Stimulated activated naive CD8-positive, alpha-beta T cell treated with anti-CD3 and anti-CD28 coated beads, Interleukin-15, Interleukin-2, amounts not matched to agents 100 U/mL and 50 U/mL, for 24 hours (primary cell): ENCODE measurements at places on chromosomes 12 and 14.

- no peak for DNase-seq
Observed at GRCh38 chr12:77060136-77060882, 5.1 kb downstream of the E2F7 start.

DNA sequence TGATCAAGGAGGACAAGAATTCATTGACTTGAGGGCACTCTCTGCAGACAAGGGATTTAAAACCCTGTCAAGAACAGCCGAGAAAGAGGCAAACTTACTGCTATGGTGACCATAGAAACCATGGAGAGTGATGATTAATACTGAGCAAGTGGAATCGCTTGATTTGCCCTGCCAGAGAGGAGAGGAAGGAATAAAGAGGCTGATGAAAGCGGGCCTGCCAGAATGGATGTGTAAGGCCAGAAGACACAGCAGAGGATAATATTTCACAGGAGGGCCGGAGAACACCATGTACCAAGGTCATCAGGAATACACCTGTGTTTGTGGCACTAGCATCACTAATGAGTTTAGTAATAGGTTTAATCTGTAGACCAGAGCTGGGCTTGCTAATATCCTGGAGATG is 221.8 kb upstream of the DCN start:
- DNase-seq, result no peak

DNA sequence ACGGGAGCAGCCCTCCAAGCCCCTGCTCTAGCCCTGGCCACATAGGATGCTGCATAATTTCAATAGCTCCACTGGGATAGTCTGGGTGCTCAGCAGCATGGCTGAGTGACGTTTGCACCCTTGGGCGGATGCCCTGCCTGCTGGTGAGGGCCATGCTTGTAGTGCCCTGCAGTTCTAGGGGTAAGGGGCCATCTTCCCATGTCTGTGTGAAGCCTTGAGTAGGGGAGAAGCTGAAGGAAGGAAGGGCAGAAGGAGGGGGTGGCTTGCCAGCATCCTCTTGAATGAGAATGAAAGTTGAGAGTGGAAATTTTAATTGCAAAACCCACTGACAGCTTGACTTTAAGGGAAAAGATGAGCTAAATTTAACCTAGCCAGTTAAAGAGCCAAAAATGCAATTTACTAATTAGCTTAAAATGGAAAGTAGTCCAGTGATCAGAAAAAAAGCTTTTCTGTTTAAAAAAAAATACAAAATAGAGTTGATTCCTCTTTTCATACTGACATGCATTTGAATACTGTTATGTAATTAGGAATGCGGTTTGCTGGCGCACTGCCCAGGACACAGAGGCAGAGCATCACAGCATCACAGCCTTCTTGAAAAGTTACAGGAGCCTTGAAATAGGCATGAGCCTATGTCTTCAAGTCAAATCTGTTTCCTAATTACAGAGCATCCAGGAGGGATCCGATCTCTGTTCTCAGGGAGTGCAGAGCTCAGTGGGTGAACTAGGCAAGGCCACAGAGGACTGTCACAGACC is 18.5 kb upstream of the EML1 start:
- DNase-seq, result no peak

DNA sequence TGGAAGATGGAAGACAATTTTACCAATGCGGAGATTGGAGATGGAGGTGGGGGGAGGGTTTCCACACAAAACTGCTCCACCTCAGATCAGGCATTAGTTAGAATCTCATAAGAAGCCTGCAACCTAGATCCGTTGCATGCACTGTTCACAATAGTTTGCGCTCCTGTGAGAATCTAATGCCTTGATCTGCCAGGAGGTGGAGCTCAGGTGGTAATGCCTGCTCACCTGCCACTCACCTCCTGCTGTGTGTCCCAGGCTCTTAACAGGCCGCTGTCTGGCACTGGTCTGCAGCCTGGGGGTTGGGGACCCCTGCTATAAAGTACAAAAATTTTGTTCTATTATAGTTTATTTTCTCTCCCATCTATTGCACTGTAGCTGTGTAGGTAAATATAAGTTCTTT is 84.9 kb upstream of the FOXG1 start:
- DNase-seq, result no peak

GRCh38 chr12:44689587-44689986 is 186.5 kb downstream of the NELL2 start:
- DNase-seq, result no peak

DNA sequence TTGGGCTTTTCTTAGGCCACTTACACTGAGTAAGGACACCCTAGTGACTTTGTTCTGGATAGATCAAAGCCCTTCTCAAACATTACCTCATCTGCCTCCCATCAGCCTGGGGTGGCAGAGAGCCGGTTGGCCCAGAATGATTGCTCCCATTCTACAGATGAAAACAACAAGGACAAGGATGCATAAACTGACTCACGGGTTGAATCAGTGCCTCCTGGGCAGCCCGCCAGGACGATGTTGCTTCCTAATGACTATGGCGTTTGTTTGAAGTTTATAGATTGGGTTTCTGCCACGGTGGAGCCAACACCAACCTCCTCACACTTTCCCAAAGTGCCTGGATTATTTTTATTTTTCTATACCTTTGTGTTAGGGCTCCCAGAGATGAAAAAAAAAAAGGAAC is 3.6 kb upstream of the VRK1 start:
- no peak for DNase-seq

- no peak for DNase-seq
Observed at GRCh38 chr12:22935090-22935489, 310.1 kb downstream of the ETNK1 start.

GRCh38 chr14:70904373-70904772 is 2.9 kb upstream of the PCNX1 start:
- DNase-seq, result no peak
